HuH-7.5 (cell line): ENCODE measurements at places on chromosomes 7 and 10.
A peak's percentile ranks its signal among the peaks of the same experiment; 100 is the strongest.

DNA sequence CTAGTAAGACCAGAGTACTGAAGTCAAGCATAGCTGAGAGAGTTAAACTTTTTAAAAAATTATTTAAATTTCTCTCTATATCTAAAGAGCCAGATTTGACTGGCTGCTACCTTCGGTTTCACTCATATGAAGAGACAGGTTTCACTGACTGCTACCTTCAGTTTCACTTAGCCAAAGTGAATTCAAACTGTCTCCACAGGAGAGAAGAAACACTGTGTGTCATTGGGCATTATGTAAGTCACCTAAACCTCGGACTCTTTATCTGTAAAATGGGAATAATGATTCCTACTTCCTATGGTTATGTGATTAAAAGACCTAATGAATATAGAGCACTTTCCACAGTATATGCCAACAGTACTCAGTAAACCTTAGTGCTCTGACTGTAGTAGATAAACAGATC, 41.6 kb upstream of the MET start:
- DNase-seq, result no peak

DNA sequence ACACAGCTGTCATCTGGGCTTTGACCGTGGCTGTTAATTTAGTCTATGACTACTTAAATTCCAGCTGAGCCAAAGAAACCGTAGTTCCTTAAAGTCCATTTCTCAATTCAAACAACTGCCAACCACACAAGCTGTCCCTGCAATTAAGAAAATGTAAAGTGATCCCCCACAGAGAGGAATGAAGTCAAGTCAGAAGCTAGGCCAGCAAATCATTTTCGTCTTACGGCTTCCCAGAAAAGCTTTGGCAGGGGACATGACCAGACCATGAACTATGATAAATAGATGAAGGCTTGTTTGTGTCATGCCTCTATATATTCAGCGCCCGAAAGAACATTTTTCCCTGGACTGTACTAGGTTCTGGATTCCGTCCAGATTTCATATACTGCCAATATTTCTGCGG, 54.6 kb downstream of the HACD1 start:
- DNase-seq, result no peak

DNA sequence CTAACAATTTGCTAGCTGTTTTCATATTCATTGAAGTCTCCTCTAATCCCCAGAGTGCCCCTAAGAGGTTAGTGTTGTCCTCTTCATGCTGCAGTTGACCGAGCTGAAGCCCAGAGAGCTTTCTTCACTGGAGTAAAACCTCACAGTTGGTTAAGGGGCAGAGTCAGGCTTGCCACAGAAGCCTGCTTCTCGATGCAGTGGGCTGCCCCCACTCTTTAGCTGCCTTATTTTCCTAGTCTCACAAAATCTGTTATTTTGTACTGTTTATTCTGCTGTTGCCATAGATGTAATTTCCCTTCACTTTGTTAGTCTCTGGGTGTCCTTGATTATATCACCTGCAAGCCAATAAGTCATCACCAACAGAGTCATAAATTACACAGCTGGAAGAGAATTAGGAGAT, 56.3 kb upstream of the ZPBP start:
- DNase-seq, result no peak

DNA sequence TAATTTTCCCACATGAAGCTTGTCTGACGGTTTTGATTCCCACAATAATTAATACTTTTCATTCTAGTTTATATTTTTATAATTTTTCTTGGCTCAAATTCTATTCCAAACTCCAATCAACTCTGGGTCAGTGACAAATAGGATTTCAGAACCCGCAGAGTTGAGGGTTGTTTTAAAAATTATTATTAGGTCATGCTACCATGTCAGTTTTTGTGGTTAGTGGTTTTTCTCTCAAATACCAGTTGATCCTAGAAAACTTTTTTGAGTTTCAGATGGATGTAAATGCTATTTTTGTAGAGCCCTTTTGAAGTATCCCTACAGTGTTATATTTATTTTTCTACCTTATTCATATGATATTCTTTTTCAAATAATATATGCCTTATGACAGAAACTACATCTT, 237.4 kb downstream of the SEMA3D start:
- DNase-seq, result no peak

DNA sequence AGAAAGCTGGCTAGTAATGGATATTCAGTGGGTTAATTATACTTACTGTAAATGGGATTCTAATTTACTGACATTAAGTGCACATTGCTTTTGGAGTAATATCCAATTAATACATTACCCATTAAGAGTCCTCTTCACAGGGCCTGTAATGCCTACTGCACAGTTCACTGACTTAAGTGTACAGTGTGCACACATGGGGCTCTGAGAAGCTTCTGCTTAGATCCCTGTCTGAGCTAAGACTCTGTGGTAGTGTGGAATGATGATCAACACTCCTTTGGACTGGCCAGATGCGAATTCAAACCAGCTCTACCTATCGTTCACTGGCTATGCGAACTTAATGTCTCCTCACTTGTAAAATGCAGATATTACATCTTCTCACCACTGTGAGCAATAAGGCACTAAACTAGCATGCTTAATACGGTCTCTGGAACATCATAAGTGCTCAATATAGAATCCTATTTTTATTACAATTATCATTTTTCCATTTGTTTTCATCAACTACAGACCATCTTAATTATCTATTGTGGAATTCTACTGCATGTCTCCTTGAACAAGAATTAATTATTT, 53.8 kb upstream of the SEC61G start:
- no peak for DNase-seq

- no peak for DNase-seq
These were observed 160.7 kb downstream of the MAD1L1 start for GRCh38 chr7:2072042-2072441.

DNA sequence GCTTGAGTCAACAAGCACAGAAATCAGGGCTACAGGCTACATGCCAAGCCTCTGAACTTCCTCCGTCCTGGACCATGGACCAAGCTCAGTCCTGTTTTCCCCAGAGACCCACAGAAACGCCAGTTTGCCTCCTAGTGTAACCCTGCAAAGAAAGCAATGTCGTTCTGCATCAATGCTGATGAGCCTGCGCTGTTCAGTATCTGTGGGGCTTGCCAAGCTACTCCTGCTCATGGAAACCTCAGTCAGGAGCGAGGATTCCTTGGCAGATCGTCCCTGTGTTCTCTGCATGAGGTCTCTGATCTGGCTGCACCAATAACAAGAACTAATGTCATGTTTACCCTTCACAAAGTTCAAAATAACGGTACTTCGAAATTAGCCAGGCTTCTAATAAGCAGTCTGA, 495.5 kb upstream of the C7orf33 start:
- no peak for DNase-seq

DNA sequence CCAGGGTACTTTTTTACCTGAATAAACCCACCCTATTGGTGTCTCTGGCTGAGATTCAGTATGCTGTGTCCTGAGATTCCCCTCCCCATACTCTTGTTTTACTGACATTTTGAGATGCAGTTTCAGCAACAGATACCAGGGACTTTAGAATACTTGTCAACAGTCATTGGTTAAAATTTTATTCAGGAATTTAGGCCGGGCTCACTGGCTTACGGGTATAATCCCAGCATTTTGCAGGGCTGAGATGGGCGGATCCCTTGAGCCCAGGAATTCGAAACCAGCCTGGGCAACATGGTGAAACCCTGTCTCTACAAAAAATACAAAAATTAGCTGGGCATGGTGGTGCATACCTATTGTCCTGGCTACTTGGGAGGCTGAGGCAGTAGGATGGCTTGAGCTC, 90.0 kb upstream of the GATAD1 start:
- no peak for DNase-seq

- peak; percentile 55 for DNase-seq
These were observed 776 bp downstream of the PEX1 start for GRCh38 chr7:92527300-92528187.

GRCh38 chr10:98582363-98582762, 135.6 kb upstream of the HPS1 start:
- DNase-seq, result no peak

DNA sequence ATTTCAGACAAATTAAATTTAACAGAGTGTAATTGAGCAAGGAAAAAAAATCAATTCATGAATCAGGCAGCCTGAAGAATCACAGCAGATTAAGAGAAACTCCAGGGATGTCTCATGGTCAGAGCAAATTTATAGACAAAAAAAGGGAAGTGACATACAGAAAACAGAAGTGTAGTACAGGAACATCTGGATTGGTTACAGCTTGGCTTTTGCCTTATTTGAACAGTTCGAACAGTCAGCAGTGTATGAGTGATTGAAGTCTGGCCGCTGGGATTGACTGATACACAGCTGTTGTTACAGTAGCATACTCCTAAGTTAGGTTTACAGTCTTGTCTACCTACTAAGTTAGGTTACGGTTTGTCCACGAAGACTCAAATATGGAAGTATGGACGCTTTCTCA, 255.3 kb downstream of the HPSE2 start:
- no peak for DNase-seq

DNA sequence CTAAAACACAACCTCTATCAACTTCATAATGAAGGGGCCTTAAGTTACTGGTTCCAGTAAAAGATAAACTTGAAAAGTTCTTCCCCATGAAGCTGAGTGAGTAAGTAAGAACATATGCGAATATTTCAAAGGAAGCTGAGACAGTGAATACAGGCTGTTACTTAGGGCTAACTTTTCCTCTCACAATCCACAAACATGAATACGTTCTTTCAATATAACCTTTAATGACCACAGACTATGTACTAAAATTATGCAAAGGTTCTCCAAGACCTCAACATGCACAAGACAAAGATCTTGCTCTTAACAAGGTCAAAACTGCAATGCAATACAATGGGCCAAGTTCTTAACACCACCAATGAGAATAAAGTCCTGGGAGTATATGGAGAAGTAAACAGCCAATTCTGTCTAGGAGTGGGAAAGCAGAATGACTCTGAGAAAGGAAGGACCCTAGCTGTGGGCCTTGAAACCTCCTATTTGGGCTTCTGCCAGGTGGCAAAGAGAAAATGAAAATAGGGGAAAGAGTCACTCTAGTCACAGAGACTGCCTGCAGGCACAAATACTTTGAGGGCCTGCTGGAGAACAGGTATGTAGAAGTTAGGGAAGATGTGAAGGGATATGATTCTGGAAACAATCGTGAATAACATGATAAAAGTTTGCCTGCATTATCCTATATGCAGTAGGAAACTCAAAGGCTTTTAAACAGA, 43.7 kb downstream of the OSBPL3 start:
- DNase-seq, result no peak

DNA sequence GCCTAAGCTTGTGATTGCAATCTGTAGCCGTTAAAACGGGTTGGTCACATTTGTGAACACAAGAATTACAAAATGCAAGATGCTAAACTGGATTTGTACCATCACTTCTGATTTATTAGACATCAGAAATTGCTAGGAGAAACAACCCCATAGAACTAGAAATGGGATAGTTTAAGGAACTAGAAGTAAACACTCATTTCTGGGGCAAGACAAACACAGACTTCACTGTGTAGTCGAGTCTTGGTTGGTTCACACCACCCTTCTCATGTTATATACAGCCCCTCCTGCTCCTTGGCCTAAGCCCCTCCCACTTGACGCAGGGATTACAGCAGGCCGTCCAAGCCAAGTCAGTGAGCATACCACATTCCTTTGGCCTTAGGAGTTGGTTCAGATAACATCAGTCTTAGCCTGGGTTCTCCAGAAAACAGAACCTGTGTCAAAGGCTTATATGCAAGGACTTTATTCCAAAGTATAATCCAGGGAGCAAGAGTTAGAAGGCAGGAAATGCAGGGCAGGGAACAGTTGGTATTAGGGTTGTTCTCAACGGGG, 2.0 kb upstream of the NRAP start:
- DNase-seq, result no peak

DNA sequence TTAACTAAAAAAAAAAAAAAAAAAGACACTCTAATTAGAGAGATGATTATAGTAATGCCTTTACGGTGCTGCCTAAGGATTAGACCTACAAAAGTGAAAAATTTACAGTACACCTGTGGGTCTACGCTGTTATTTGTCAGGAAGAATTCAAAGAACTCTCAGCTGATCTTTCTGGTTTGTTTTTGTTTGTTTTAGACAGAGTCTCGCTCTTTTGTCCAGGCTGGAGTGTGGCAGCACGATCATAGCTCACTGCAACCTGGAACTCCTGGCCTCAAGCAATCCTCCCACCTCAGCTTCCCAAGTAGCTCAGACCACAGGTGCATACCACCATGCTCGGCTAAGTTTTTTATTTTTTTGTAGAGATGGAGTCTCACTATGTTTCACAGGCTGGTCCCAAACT, 28.3 kb upstream of the FOXK1 start:
- DNase-seq, result no peak

DNA sequence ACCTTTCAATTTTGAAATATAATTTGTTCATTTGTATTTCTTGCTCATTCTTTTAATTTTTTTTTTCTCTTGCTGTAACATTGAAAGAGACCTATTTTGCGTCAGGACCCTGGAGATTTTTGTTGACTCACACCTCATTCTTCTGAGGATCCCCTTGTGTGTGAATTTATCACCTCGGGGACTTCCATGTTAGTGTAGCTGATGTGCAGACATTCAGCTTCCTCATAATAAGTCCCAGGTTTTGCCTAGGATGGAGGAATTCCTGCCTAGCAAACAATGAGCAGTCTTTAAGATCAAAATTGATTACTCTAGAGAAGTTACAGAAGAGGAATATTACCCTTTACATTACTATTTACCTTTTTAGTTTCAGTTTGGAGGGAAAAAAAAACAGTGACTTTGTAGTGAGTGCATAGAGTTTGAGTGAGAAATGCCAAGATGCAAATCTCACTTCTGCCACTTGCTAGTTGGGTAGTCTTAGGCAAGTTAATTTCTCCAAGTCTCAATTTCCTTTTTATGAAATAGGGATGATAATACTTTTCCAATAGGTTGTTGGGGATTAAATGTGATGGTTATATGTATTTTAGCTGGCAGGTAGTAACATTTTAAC, 14.3 kb downstream of the TES start:
- DNase-seq, result no peak

GRCh38 chr7:138278601-138279000, 181.5 kb upstream of the TRIM24 start:
- no peak for DNase-seq

GRCh38 chr10:127215866-127216265, 19.5 kb upstream of the INSYN2A start:
- DNase-seq, result no peak

GRCh38 chr10:117993166-117993565, 53.6 kb downstream of the RAB11FIP2 start:
- DNase-seq, result no peak

GRCh38 chr10:35503578-35503977, 101.6 kb upstream of the GJD4 start:
- DNase-seq, result no peak

DNA sequence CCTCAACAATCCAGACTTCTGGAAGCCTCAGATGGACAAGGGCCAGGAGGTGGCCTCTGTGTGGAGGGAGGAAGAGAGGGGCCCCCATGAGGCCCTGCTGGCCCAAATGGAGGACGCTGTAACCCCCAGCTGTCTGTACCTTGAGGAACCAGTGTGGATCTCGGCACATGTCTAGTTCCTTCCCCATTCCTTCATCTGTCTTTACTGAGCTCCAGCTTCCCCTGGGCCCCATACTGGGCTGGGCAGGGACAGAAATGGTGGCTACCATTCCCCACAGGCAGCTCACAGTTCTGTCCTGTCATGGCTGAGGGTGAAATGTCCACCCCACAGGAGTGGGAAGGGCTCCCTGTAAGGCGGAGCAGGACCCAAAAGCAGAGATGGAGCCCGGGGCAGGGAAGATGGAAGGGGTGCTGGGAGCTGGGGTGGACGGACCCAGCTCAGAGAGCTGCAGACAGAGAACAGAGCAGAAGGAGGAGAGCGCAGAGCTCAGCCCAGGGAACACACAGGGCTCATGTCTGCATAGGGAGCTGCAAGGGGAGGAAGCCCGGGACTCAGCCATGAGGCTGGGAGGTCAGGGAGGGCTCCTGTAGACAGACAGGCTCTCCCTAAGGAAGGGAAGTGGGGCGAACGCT, 22.8 kb downstream of the ANTXRL start:
- DNase-seq, result no peak

GRCh38 chr7:130943336-130943901, 209.4 kb upstream of the KLF14 start:
- DNase-seq, result no peak
